NCI-H510A (cell line): ENCODE measurements at places on chromosomes 5 and 9.

DNA sequence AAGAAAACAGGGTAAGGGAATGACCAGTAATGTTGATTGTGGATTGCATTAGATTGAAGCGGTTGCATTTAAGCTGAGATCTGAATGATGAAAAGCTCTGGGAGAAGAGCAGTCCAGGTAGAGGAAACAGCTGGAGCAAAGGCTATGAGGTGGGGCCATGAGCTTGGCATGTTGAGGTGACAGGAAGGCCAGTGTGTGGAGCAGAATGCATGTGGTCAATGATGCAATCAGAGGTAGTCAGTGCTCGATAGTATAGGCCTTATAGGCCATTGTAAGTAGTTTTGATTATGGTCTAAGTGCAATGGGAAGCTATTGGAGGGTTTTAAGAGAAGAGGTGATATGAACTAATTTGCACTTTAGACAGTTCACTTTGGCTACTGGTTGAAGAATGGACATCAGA lies 270.4 kb downstream of the ARHGAP26 start:
- no peak for DNase-seq

DNA sequence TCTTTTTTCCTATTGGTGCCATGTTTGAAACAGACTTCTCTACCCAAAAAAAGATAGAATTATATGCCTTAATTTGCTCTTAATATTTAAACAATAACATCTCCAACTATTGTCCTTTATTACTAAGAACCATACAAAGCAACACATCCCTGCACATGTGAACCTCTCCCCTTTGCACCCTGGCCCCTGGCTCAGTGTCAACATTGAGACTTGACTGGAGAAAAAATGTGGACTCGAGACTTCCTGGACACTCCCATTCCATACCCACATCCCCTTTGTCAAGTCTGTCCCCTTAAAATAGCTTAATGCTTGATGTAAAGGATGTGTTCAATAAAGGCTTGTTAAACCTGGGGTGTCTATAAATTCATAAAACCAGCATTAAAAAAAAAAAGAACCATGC lies 53.2 kb downstream of the TTC39B start:
- DNase-seq = no peak

DNA sequence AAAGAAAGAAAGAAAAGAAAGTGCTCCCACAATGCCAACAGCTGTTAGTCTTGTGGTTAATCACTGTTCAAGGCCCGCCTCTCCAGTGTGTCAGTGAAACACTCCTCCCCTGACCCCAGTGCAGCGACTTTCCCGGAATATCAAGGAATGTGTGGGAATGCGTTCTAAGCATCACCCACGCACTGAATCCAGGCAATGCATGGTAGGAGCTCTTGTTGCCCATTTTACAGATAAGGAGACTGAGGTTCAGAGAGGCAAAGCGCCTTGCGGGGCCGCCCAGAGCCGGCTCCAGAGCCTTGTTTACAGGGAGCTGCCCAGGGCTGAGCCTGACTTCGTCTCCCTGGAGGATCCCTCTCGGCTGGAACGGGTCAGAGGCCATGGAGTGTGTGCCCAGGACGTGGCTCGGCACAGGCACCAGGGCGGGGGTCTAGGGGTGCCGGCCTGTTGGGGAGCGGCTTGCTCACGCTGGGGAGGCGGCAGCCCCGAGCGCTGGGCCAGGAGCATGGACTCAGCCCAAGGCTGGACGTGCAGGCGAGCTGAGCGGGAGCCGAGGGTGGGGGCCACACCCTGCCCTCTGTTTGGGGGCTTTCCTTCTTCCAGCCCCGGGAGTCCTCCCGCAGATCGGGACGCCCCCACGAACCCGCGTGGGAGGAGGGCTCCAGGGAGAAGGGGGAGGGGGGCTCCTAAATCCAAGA lies 823 bp downstream of the ST6GALNAC6 start:
- no peak for DNase-seq

DNA sequence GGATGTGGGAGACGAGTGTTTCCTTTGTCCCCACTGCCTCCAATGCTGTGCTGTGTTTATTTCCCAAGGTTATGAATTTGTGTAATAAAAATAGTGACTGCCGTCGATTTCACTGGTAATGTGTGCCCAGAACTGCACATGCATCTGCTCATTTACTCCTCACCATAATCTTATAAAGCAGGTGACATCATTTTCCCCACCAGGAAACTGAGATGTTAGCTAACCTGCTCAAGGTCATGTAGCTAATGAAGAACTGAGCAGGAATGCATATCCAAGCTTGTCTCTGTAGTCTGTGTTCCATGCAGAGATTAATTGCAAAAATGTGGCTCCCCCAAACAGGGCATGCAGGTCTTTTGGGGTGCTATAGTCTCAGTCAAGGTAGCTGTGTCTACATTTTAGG lies 224.4 kb downstream of the TENT4A start:
- no peak for DNase-seq

- no peak for DNase-seq
Measured at GRCh38 chr5:137414112-137414755, 84.9 kb downstream of the SPOCK1 start.

- DNase-seq = no peak
Measured at GRCh38 chr9:70147651-70148050, 104.0 kb downstream of the MAMDC2 start.

GRCh38 chr9:106716820-106717219 lies 146.1 kb upstream of the ZNF462 start:
- DNase-seq = no peak

- DNase-seq = no peak
Measured at GRCh38 chr9:80127920-80128319, 556.2 kb downstream of the TLE4 start.

GRCh38 chr5:170397059-170397458 lies 7.9 kb upstream of the KCNMB1 start:
- DNase-seq = no peak

- DNase-seq = no peak
Measured at GRCh38 chr5:59300930-59301329, 592.6 kb downstream of the PDE4D start.

DNA sequence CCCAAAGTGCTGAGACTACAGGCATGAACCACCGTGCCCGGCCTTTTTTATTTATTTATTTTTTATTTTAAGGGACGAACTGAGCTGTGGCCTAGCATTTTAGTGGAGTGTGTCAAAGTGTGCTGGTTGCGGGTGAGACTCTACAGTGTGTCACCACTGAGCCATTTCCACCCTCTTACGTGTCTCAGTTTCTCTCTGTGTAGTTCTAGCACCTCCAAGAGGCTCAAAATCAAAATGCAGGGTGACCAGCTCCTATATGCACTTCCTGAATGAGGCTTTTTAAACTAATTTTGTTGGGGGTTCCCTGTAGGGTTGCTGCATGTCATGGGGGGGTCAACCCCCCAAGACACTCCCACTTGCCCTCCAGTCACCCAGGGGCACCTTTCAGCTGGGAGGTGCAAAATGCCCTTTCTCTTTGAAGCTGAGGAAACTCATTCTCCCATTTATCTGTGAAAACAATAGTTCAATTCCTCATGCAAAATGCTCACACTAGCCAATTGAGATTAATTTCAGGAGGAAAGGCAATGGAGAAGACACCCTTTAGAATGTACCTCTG lies 69.3 kb downstream of the COL15A1 start:
- no peak for DNase-seq

GRCh38 chr5:96146675-96147074 lies 185.0 kb upstream of the ELL2 start:
- no peak for DNase-seq

DNA sequence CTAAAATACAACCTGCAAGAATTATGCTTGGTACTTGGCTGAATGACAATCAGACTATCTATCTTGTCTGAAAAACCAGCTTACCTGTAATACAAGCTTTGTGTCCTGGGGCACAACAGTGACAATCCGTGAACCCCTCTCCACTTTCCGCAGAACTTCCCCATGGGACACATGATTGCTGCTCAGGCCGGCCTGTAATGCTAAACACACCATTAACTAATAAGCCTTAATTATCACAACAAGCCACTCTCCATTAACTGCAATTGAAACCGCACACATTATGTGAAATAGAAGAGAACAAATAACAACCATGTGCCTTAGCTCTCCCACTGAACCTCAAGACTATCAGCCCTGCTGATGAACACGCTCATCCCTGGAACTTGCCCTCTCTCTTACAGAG lies 33.7 kb downstream of the ELP1 start:
- DNase-seq = no peak

DNA sequence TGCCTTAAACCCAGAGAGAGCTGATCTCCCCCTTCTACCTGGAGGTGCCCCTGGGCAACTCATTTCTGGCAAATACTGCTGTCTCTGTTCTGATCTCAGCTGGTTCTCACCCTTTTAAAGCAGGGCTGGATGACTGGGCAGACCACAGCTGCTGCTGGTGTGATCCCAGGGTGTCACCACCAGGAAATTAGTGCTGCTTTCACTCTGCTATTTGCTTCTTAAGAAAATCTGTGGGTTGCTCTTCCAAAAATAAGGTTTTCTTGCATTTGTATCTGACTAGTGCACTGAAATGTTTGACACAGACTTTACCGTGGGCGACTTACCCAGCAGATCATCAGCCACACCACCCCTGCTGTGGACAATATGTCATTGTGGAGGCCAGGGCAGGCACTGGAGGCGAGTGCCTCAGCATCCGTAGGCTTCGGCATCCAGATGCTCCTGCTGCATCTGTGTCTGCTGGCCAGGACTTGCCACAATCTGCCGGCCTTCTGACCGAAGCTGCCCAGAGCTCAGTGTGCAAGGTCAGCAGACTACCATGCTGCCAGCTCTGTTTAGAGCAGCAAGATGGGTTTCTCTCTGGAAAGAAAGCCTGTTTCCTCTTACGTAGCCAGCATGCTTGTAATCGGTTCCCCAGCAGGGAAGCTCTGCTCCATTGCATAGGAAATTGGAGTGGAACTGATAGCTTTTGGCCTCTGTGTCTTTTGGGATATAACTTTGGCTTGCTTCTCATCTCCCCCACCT lies 13.6 kb downstream of the ARHGAP26 start:
- no peak for DNase-seq

DNA sequence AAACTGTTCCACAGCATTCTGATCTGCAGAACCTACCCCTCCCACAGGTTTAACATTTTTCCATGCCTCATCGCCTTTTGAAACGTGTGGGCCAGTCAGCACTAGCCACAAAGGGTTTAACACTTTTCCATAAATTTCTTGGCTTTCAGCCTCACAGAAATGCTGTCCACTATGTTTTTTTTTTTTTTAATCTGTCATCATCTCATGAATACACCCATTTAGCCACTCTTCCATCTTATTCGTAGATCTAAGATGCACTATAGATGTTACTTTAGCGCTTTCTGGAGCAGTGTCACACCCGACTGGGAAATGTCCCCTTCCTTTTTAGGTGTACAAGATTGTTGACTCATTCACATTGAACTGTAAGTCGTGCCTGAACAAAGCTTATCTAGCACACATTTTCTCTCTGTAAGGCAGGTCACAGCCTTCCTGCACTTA lies 62.3 kb downstream of the GCNT1 start:
- no peak for DNase-seq
